ENCODE measurements at places on chromosomes 16 and 17. TPM values are rescaled to one million over a fixed set of nuclear protein-coding genes. Genes with fewer than 3 reads are reported as not detected.

Gene KIF18B
- total RNA-seq: 0.49 TPM

GRCh38 chr17:37826497-37827430 is 81.9 kb upstream of the HNF1B start:
- H3K36me3 ChIP-seq: no peaks in the 10 kb centered on the region
- H3K4me1 ChIP-seq: peaks cover 13% of the 10 kb centered on the region
- H3K27ac ChIP-seq: no peak overlapping the region
- H3K4me3 ChIP-seq: no peak overlapping the region
- DNase-seq: peak; percentile 36
- peaks cover 14% of the 10 kb centered on the region for H3K27me3 ChIP-seq

GRCh38 chr16:23712976-23713375 is at the start of gene ERN2:
Gene ERN2 (minus strand): TSS chr16:23713222. CDS start chr16:23713187, 35 bp downstream.
- H3K27me3 ChIP-seq: peaks cover 90% of the 10 kb centered on the region
- peaks cover 4% of the 10 kb centered on the region for H3K4me1 ChIP-seq
- H3K36me3 ChIP-seq: no peaks in the 10 kb centered on the region
- H3K27ac ChIP-seq: no peak within 1 kb of the TSS
- no peak within 1 kb of the TSS for H3K4me3 ChIP-seq

Gene WNK4
- not detected for total RNA-seq

DNA sequence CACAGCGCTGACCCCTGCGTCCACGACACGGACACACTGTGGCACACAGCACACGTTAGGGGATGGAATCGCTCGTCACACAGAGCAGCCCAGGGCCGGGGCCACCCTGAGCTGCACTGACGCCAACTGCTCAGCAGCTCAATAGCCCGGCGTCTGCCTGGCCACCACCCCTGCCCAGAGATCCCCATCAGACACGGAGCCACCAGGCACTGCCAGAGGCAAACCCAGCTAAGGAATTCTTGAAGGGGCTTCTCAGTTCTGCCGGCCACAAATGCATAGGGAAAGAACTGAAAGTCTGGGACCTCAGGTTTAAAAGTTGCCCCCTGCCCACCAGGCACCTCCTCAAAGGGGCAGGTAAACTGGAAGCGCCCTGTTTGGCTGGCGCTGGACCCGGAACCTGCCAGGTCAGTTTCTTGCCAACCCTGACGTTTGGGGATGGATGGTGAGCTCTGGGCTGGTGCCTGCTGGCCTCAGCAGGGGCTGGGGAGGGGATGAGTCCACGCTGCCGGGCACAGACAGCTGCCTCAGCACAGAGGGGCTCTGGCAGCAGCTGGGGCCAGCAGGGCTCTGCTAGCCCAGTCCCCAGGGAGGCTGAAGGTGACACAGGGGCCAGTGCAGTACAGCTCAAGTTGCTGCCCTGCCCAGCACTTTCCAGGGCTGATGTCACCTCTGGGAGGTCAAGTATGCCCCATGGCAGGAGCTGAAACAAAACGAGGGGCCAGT is 33.2 kb downstream of the TIMM22 start:
- DNase-seq: no peak
- peak overlapping the region; percentile 68 for H3K4me3 ChIP-seq
- H3K27me3 ChIP-seq: no peaks in the 10 kb centered on the region
- peaks cover 12% of the 10 kb centered on the region for H3K36me3 ChIP-seq

GRCh38 chr16:17076092-17076754 is 394.5 kb downstream of the XYLT1 start:
- H3K36me3 ChIP-seq: no peaks in the 10 kb centered on the region
- H3K4me1 ChIP-seq: no peaks in the 10 kb centered on the region
- no peak overlapping the region for H3K4me3 ChIP-seq
- no peak for DNase-seq
- H3K27ac ChIP-seq: no peak overlapping the region

DNA sequence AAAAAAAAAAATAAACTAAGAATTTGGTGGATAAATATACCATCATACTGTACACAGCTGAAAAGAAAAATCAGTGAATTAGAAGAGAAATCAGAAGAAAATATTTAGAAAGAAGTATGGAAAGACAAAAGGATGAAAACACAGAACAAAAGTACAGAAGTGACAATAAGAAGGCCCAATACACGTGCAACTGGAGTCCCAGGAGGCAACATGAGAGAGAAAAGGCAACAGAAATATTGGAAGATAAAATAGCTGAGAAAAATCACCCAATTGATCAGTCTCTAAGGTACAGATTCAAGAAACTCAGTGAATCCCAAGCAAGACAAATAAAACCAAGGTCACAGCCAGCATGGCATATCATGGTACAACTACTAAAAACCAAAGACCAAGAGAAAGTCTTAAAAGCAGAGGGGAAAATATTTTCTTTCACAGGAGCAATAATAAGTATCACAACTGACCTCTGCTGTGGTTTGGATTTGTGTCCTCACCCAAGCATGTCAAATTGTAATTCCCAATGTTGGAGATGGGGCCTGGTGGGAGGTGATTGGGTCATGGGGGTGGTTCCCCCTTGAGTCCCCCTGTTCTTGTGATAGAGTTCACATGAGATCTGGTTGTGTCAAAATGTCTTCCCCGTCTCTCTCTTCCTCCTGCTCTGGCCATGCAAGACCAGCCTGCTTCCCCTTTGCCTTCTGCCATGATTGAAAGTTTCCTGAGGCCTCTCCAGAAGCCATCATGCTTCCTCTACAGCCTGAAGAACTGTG is 20.2 kb upstream of the ENGASE start:
- H3K27ac ChIP-seq: peak overlapping the region; percentile 57
- peaks cover 18% of the 10 kb centered on the region for H3K4me1 ChIP-seq
- DNase-seq: no peak
- no peaks in the 10 kb centered on the region for H3K27me3 ChIP-seq
- peaks cover 7% of the 10 kb centered on the region for H3K36me3 ChIP-seq

Gene NPIPB6
- total RNA-seq: 1.1 TPM

GRCh38 chr16:58498341-58499091 is 1.4 kb upstream of the NDRG4 start:
- H3K27ac ChIP-seq: peak overlapping the region; percentile 83
- no peak overlapping the region for H3K4me3 ChIP-seq
- no peak for DNase-seq
- peaks cover 75% of the 10 kb centered on the region for H3K4me1 ChIP-seq

GRCh38 chr16:9534759-9535158 is 443.3 kb downstream of the HAPSTR1 start:
- H3K4me1 ChIP-seq: no peaks in the 10 kb centered on the region
- H3K27ac ChIP-seq: no peak overlapping the region
- no peaks in the 10 kb centered on the region for H3K36me3 ChIP-seq

- DNase-seq: no peak
- H3K27me3 ChIP-seq: no peaks in the 10 kb centered on the region
- H3K36me3 ChIP-seq: no peaks in the 10 kb centered on the region
- H3K4me3 ChIP-seq: no peak overlapping the region
These were observed 10.1 kb upstream of the ACSM2A start for GRCh38 chr16:20441191-20441590.

Gene KCNJ18
- not detected for total RNA-seq

Gene NPIPB9
- not detected for total RNA-seq

Gene C16orf82
- not detected for total RNA-seq

- H3K27ac ChIP-seq: no peak overlapping the region
- H3K4me1 ChIP-seq: peaks cover 30% of the 10 kb centered on the region
- H3K4me3 ChIP-seq: no peak overlapping the region
These were observed 2.9 kb upstream of the CXCL16 start for GRCh38 chr17:4742629-4743028.

- H3K36me3 ChIP-seq: no peaks in the 10 kb centered on the region
- H3K27me3 ChIP-seq: peaks cover 98% of the 10 kb centered on the region
These were observed 154.4 kb upstream of the FOXF1 start for GRCh38 chr16:86355951-86356350.

Gene RNF112
- total RNA-seq: 1.6 TPM

Gene HBQ1
- not detected for total RNA-seq

GRCh38 chr16:23595246-23595950 is 718 bp downstream of the NDUFAB1 start:
- peak overlapping the region; percentile 96 for H3K4me3 ChIP-seq
- peaks cover 38% of the 10 kb centered on the region for H3K36me3 ChIP-seq
- H3K27me3 ChIP-seq: no peaks in the 10 kb centered on the region
- H3K4me1 ChIP-seq: peaks cover 57% of the 10 kb centered on the region
- DNase-seq: no peak

Gene RND2
- total RNA-seq: 0.85 TPM

GRCh38 chr17:18977646-18978045 is 25.7 kb downstream of the SLC5A10 start:
- H3K36me3 ChIP-seq: no peaks in the 10 kb centered on the region
- H3K27ac ChIP-seq: no peak overlapping the region
- no peak for DNase-seq

GRCh38 chr16:11560701-11561453 is 25.8 kb downstream of the LITAF start:
- peaks cover 58% of the 10 kb centered on the region for H3K4me1 ChIP-seq
- peaks cover 8% of the 10 kb centered on the region for H3K36me3 ChIP-seq
- DNase-seq: no peak
- peak overlapping the region; percentile 5 for H3K4me3 ChIP-seq

Gene RASD1
- 25.4 TPM for total RNA-seq

- no peak overlapping the region for H3K27ac ChIP-seq
- no peaks in the 10 kb centered on the region for H3K4me1 ChIP-seq
- DNase-seq: no peak
These were observed 23.6 kb upstream of the ATP2C2 start for GRCh38 chr16:84344781-84345180.

- no peak overlapping the region for H3K27ac ChIP-seq
- H3K27me3 ChIP-seq: peaks cover 99% of the 10 kb centered on the region
- H3K4me1 ChIP-seq: peaks cover 42% of the 10 kb centered on the region
- no peaks in the 10 kb centered on the region for H3K36me3 ChIP-seq
These were observed 3.9 kb downstream of the CARMIL2 start for GRCh38 chr16:67648764-67649407.

Gene RHBDF1
- total RNA-seq: 24.4 TPM

Gene ACSM5
- 1.6 TPM for total RNA-seq

Gene ST6GALNAC1
- total RNA-seq: 3.1 TPM

GRCh38 chr16:10923650-10924214 is 18.5 kb downstream of the DEXI start:
- peaks cover 46% of the 10 kb centered on the region for H3K36me3 ChIP-seq
- peak; percentile 83 for DNase-seq
- H3K4me1 ChIP-seq: peaks cover 55% of the 10 kb centered on the region

Gene CNTNAP1
- total RNA-seq: 4.2 TPM

- H3K4me1 ChIP-seq: no peaks in the 10 kb centered on the region
- no peak overlapping the region for H3K4me3 ChIP-seq
- H3K27ac ChIP-seq: no peak overlapping the region
- peaks cover 6% of the 10 kb centered on the region for H3K36me3 ChIP-seq
- H3K27me3 ChIP-seq: no peaks in the 10 kb centered on the region
These were observed 24.6 kb downstream of the CACNG1 start for GRCh38 chr17:67068999-67069398.
